Nucleus accumbens (tissue), 56 donors: ENCODE measurements at places on chromosomes 2 and 18.

- DNase-seq = no peak
These were observed 53.8 kb downstream of the CYP27C1 start for GRCh38 chr2:127166231-127166860.

- DNase-seq = no peak
These were observed 81.8 kb upstream of the ADAM23 start for GRCh38 chr2:206361407-206362045.

DNA sequence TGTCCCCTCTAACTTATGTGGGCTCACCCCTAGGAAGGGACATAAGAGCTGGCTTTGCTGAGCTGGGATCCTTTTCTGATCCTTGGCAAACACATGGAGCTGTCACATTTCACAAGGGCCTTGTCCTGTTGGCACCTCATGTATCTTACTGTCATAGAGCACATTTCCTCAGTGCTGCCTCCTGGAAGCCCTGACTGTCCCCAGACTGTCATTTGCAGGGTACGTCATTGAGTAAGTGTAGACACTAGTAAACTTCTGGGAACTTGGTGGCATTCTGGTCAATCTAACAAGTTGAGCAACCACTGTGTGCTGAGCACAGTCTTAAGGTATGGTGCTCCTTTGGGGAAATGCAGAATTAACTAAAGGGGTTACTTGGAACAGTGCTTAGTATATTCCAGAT lies 94.5 kb upstream of the IL1R2 start:
- DNase-seq = no peak

DNA sequence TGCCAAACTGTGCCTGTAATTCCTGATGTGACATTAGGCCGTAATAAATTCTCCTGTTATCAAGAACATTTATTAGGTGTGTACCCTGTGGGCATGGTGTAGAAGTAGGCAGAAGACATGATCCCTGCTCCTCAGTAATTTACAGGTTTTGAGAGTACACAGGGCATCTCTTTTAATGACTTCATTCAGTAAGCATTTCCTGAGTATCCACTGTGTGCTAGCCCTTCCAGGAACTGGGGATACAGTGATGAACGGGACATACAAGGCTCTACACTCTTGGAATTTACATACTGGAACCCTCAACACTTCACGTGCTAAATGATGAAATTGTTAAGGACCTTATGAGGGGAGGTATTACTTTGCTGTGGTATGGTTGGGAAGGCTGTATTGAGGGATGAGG lies 30.2 kb downstream of the DIS3L2 start:
- no peak for DNase-seq

- no peak for DNase-seq
These were observed 9.1 kb downstream of the RND3 start for GRCh38 chr2:150478200-150478974.

GRCh38 chr2:55420871-55421270 lies 1.2 kb upstream of the CCDC88A start:
- no peak for DNase-seq
